ENCODE measurements at places on chromosomes 6 and 20.

DNA sequence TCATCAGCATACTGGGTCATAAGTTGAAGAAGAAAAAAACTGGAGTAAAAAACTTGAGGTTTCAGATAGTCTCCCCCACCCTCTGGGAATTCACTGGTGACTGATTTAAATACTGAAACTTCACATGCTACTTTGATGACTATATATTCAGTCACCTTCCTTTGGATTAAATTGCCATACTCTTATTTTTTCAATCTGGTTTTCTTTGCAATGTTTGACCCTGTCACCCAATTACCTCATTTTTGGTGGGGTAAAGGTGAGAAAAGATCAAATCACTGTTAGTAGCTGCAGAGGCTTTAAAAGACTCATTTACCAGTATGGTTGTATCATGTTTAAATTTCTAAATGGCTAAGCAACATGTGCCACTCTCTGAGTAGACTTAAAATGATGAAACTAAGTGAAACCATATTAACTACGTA is 862.7 kb upstream of the FLRT3 start:
- no peak for DNase-seq

DNA sequence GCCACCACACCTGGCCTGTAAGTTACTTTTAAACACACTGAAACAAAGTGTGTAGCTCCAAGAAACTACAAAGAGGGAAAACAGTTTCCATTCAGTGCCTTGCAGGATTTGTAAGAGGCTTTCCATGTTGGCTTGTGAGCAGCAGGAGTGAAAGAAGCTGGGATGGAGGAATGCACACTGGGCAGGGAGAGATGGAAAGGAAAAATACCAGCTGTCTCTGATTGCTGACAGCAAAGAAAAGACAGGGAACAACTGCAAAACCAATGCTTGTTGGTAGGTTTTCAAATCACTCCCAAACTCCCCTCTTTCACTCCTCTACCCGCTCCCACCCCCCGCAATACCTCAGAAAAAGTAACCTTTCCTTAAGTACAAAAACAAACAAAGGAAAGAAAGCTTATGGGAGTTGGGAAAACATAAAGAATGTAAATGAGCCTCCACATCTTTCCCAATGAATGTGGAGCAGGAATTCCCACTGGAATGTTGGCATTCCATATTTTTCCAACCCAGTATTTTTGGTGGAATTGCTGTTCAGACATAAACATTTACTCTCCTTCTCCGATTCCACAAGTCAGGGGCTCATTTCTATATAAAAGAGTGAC is 166.1 kb downstream of the THBS2 start:
- no peak for DNase-seq

- DNase-seq: no peak
Observed at GRCh38 chr6:148082696-148083095, 259.9 kb upstream of the SASH1 start.

GRCh38 chr6:8570256-8570920 is 135.0 kb upstream of the SLC35B3 start:
- DNase-seq: no peak

GRCh38 chr6:26141378-26141904 is 54.2 kb downstream of the HFE start:
- DNase-seq: no peak

- DNase-seq: no peak
Observed at GRCh38 chr6:51398793-51399192, 580.1 kb downstream of the TFAP2B start.

GRCh38 chr6:55082021-55082420 is 92.3 kb upstream of the HCRTR2 start:
- no peak for DNase-seq

GRCh38 chr6:96755096-96755495 is 82.2 kb downstream of the GPR63 start:
- DNase-seq: no peak

DNA sequence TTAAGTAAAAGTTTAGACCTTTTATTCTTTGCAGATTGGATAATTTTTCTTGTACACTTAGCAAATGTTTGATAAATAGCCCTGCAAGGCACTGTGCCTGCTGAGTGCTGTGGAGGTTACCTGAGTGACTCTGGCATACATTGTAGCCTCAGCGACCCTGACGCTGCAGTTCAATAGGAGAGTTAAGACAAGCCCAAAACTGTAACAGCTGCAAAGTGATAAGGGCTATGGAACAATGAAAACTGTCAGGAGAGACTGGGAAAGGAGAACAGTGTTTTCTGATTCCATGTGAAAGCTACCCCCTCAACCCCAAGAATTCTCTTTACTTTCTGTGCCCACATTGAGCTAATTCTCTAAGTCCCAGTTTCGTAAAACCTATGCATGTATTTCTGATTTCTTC is 22.2 kb downstream of the HIVEP1 start:
- no peak for DNase-seq

- DNase-seq: no peak
Observed at GRCh38 chr6:125489579-125490285, 188.0 kb upstream of the HDDC2 start.

All from NCI-H510A (cell line).